ENCODE measurements at places on chromosomes 11 and 22. TPM values are rescaled to one million over a fixed set of nuclear protein-coding genes. Genes with fewer than 3 reads are reported as not detected.

Gene KLHL35
- total RNA-seq: 1.3 TPM

Gene INPP5J
- not detected for total RNA-seq

Gene TRIM44
- 34.9 TPM for total RNA-seq

Gene RAB38
- total RNA-seq: 1.9 TPM

Gene SAA1
- total RNA-seq: not detected

Gene VPREB1
- total RNA-seq: not detected

Gene F2
- not detected for total RNA-seq

Gene CLDN5
- 0.40 TPM for total RNA-seq

Gene SERPIND1
- not detected for total RNA-seq

Gene OR8D4
- total RNA-seq: not detected

Gene OR4A15
- not detected for total RNA-seq

Gene SMIM35
- 0.27 TPM for total RNA-seq

Gene RIMBP3B
- total RNA-seq: 0.84 TPM

Gene CRYBB3
- 0.25 TPM for total RNA-seq

Gene PANX3
- total RNA-seq: not detected

Gene RIBC2
- 7.0 TPM for total RNA-seq

Gene OR8G5
- not detected for total RNA-seq

Gene ARL2
- 62.4 TPM for total RNA-seq
